ENCODE measurements at places on chromosomes 5 and 9.

DNA sequence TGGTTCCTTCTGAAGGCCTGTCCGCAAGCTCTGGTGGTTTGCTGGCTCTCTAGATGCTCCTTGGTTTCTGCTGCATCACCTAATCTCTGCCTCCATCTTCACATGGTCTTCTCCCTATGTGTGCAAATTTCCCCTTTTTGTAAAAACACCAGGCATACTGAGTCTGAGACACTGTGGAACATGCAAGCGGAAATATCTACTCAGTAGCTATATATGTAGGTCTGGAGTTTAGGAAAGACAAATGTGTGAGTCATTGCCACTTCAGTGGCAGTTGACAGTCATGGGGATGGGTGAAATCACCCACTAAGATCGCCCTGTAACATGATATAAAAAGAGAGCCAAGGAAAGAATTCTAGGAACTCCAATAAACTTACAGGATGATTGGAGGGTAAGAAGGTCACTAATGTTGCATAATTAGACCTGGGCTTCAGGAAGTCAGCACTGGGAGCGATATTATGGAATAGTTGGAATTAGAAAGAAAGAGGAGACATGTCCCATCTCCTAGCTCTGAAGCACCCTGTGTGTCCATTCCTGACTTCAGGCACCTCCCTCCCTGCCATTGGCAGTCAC is 22.7 kb upstream of the UBLCP1 start:
- no peak for DNase-seq

- no peak for DNase-seq
These were observed 202.2 kb downstream of the GABBR2 start for GRCh38 chr9:98506422-98507054.

- DNase-seq = no peak
These were observed 194.0 kb downstream of the HTR1A start for GRCh38 chr5:63768221-63768620.

- DNase-seq = no peak
These were observed 40.6 kb downstream of the TEK start for GRCh38 chr9:27149651-27150050.

DNA sequence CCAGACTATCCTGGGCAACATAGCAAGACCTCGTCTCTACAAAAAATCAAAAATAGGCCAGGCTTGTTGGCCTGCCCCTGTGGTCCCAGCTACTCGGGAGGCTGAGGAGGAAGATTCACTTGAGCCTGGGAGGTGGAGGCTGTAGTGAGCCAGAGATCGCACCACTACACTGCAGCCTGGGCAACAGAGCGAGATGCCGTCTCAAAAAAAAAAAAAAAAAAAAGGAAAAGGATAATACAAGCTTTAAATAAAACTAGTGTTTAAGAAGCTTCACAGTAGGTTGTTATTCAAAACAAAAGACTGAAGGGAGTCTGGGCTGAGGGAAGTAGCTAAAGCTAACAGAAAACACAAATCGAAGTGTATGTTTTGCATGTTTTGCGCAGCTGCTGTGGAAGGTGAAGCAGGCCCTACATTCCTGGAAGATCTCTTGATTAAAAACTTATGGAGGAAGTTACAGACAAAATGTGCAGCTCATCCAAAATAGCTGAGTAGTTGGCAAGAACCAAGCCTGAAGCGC is 581 bp upstream of the C9orf40 start:
- peak; percentile 58 for DNase-seq

DNA sequence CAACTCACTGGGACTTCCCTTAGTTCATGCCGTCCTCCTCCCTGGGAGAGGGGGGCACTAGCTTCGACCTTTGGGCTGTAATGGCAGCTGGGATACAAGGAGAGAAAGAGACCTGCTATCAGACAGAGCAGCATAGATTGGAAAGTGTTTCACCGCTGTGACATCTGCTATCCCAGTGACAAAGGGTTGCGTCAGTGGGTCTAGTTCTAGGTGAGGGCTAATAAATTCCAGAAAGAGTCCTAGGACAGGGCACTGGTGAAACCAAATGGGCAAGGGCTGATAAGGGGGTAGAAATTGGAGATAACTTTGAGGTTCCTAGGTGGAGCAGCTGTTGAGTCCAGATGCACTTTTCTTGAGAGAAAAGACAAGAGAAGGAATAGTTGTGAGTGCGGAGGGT is 62.5 kb downstream of the RASGRF2 start:
- no peak for DNase-seq

DNA sequence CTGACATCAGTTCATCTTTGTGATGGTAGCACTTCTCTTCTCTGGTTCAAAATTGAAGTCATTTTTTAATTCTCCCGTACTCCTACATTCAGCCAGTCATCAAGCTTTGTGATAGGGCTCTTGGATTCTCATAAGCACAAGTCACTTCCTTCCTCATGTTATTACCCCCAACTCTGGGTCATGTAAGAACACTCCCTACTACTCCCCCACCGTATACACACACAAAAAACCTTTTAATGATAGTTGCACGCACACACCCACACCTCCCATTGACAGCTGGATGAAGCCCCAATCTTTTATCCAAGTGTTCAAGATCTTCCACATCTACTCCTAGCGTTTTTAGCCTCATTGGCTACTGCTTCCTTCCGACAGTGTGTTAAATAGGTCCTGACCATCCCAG is 16.8 kb downstream of the KDM3B start:
- no peak for DNase-seq

DNA sequence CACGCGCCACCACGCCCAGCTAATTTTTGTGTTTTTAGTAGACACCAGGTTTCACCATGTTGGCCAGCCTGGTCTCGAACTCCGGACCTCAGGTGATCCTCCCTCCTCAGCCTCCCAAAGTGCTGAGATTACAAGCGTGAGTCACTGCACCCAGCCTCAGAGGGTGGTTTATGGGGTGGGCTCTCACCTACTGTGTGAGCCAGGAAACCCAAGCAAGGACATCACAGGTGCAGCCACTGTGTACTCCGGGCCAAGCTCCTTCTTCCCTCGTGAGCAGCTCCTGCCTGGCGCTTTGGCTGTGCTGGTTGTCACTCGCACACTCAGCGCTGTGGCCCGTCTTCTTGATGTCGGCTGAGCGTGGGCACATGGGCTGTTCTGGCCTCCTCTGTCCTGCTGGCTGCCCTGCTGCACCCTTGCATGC is 70.1 kb downstream of the WNK2 start:
- peak; percentile 6 for DNase-seq

DNA sequence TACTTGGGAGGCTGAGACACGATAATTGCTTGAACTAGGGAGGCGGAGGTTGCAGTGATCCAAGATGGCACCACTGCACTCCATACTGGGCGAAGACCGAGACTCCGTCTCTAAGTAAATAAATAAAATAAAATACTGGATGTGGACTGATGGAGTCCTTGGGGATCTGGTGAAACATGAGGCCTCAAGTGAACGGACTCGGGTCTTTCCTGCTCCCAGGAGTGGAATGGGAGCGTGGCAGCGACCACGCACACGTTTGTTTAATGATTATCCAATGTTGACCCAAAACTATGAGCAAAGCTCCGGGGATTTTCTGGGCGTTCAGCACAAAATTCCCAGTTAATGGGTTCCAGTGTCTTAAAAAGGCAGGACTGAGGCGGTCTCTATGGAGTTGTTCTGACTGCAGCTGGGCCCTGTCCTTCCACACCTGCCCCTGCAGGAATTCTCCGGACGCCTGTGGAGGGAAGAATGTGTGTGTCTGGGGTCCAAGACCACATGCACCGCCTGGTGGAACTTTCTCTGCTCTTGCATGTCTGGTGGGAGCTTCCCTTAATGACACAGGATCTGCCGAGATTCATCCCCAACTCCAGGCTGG is 26.6 kb downstream of the NEK6 start:
- no peak for DNase-seq

- DNase-seq = no peak
These were observed 76.3 kb upstream of the TNFSF8 start for GRCh38 chr9:115006660-115007059.

DNA sequence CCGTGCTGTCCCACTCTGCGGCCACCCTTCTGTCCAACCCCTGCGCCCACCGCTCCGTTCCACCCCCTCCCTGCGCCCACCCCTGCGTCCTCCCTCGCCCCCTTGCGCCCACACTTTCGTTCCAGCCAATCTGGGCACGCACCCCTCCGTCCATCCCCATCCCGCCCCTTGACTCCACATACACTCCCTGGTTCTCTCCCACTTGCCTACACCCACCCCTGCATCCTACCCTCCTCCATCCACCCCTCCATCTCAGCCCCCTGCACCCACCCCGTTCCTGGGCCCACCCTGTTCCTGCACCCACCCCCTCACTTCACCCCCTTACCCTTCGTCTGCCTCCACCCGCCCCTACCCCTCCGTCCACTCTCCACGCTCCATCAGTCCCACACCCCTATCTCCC is 7.0 kb downstream of the ADAMTS13 start:
- no peak for DNase-seq

DNA sequence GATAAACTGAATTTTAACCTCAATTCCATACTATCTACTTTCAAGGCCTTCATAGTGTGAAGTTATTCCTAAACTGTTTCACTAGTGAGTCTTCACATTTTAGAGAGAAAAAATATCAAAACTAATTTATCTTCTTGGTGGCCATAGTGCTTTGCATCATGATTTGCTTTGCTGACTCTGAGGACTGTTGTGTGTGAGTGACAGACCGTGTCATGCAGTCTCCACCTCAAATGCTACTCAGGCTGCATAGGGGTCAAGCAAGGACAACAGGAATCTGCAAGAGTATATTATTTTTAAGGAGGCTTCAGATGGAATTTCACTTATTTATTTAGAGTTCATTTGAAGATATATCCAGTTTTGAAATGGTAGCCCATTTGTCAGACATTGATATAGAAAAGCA is 34.5 kb downstream of the MACIR start:
- no peak for DNase-seq

DNA sequence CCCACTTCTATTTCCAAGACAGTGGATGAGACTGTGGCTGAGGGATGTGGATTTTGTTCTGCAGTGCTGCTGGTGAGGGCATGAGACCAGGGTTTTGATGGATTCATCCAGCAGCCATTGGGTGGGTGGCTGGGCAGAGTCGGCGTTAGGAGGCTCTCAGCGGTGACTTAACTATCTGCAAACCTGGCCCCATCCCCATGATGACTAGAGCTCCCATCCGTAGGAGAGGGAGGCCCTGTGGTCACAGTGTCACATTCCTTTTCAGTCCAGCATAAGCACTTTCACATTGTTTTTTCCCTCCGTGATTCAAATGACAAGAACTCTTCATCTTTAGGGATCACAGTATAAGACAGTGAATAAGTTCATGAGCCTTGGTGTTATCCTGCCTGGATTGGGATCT is 60.4 kb upstream of the SPRY4 start:
- DNase-seq = no peak

- no peak for DNase-seq
These were observed 82.7 kb downstream of the DROSHA start for GRCh38 chr5:31449174-31449573.

DNA sequence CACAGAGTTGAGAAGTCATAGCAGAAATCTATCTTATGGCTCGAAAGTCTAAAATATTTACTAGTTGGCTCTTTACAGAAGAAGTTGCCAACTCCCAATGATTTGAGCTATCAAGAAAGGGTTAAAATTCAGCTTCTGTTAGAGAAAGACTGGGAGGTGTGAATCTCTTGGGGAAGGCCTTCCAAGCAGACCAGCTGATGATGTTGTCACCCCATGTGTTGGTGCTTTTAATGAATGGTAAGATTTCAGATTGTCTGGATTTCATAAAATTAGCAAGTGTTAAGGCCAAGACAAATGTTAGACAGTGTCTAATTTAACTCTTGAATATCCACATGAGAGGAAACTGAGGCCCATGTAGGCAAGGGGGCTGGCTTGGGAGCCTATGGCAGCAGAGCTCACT is 63.9 kb downstream of the PPARGC1B start:
- no peak for DNase-seq

- DNase-seq = no peak
These were observed 30.0 kb downstream of the INSYN2B start for GRCh38 chr5:169950333-169950732.

DNA sequence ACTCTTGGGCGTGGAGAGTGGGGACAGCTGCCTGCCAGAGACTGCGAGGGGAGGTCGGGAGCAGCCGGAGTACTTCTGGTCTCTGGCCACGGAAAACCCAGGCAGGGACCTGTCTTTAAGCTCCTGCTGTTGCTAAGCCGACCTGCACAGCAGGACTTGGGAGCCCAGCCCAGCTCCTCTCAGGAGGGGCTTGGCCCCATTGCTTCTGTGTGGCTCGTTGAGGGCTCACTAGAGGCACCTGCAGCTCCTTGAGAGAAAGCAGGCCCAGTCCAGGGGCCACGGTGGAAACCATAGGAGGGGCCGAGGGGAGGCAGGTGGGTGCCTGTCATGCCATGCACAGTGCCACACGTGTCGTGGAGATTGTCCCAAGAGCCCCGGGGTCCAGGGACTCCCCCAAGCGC is 3.3 kb upstream of the LCN2 start:
- no peak for DNase-seq

DNA sequence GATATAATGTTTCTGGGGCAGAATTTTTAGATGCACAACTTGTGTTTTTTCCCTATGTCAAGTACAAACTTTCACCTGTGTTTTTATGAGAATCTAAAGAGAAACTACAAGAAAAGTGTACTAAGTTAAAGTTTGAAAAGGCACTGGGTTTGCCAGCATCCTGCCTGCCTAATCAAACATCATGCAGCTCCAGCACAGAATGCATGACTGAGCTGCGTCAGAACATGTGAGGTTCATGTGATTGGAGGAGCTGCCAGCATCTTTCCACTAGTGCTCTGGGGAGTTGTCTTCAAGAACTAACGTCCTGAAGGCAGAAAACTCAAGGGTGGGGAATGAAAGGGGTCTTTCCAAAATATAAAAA is 46.1 kb upstream of the RIC1 start:
- DNase-seq = peak; percentile 53

DNA sequence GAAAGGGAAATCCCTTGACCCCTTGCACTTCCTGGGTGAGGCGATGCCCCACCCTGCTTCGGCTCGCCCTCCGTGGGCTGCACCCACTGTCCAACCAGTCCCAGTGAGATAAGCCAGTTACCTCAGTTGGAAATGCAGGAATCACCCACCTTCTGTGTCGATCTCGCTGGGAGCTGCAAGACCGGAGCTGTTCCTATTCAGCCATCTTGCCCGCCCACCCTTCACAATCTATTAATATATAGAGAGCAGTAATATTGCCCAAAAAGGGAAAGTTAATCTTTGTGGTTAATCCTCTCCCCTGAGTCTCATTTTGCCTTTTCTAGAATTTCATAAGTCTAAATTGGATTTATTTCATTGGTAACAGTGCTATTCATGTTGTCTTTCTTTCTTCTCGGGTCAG is 16.4 kb downstream of the SRD5A1 start:
- DNase-seq = no peak

DNA sequence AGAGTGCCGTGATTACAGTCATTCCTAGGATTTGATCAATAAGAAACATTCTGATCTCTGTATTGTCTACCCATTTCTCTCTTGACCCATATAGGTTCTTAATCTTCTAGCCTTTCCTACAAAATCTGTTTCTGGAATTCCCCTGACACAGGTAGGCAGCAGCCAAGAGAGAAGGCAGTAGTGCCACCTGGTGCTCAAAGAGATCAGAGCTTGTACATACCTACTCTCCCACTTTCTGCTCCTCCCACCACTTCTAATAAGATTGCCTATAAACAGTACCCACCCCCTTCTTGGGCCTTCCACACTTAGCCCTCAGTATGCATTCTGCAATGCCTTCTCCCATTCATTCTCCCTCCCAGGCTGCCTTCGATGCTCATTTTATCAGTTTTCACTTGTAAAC is 117.4 kb upstream of the RORB start:
- DNase-seq = no peak

GRCh38 chr9:2019723-2020122 is 4.6 kb downstream of the SMARCA2 start:
- no peak for DNase-seq
